Caco-2 (cell line): ENCODE measurements at places on chromosomes 11 and 22. TPM values are rescaled to one million over a fixed set of nuclear protein-coding genes. Genes with fewer than 3 reads are reported as not detected.

Gene MMP8
- not detected in 2 replicates for total RNA-seq

GRCh38 chr22:21731503-21731902, 4.1 kb downstream of the YPEL1 start:
- DNase-seq, result no peak
- H3K27ac ChIP-seq, result no peak overlapping the region

GRCh38 chr11:19378814-19379213, 138.1 kb upstream of the E2F8 start:
- no peak overlapping the region for H3K4me3 ChIP-seq
- no peak for DNase-seq
- H3K27ac ChIP-seq, result no peak overlapping the region
- no peaks in the 10 kb centered on the region for H3K4me1 ChIP-seq

Gene PRG3
- not detected in 2 replicates for total RNA-seq

DNA sequence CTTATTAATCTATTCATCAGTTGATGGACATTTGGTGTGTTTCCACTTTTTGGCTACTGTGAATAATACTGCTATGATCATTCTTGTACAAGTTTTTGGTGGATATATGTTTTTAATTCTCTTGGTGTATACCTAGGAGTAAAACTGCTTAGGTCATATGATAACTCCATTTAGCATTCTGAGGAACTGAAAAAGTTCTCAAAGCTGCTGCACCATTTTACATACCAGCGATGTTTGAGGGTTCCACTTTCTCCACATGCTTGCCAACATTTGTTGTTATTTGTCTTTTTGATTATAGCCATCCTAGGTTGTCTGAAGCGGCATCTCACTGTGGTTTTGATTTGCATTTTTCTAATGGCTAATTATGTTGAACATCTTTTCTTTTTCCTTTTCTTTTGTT, 4.1 kb upstream of the ACER3 start:
- peaks cover 6% of the 10 kb centered on the region for H3K4me1 ChIP-seq
- H3K27me3 ChIP-seq, result no peaks in the 10 kb centered on the region
- H3K27ac ChIP-seq, result no peak overlapping the region
- DNase-seq, result no peak
- no peaks in the 10 kb centered on the region for H3K36me3 ChIP-seq
- no peak overlapping the region for H3K4me3 ChIP-seq

GRCh38 chr22:23793326-23793725, 6.6 kb downstream of the SMARCB1 start:
- H3K4me1 ChIP-seq, result no peaks in the 10 kb centered on the region
- no peak overlapping the region for H3K27ac ChIP-seq
- no peak overlapping the region for H3K4me3 ChIP-seq
- peaks cover 5% of the 10 kb centered on the region; the same call in 1 of the 2 replicates for H3K36me3 ChIP-seq
- no peaks in the 10 kb centered on the region for H3K27me3 ChIP-seq

Gene RCOR2
- 1.5 and 1.8 TPM in 2 replicates for total RNA-seq

DNA sequence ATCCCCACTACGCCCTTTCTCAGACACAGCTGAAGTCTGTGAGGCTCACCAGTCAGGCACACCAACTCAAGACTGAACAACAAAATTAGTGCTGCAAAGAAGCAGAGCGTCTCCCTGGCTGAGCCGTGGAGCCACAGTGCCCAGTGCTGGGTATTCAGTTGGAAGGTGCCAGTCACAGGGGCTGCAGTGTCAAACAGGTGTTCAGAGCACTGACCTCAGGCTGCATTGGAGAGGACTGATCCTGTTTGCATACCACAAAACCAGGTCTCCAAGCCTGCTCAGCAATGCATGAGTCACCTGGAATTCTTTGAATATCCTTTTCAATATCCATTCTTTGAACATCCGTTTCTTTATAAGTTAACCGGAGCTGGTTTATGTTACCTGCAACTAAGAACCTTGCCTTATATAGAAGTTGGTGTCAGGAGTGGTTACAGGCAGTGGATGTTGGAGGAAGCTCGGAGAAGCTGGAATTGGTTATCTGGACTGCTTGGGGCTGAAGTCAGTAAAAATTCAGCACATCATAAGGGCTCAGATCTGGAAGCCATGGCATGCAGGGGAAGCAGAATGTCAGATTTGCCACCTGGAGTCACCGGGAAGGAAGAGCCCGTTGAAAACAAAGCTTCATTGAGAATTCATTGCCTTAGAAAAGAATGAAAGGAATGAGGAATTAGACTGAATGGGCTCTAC, 30.3 kb downstream of the PDGFB start:
- peak overlapping the region; percentile 98 for H3K27ac ChIP-seq
- no peaks in the 10 kb centered on the region for H3K36me3 ChIP-seq
- no peak overlapping the region for H3K4me3 ChIP-seq
- no peaks in the 10 kb centered on the region for H3K27me3 ChIP-seq
- DNase-seq, result peak; percentile 70

DNA sequence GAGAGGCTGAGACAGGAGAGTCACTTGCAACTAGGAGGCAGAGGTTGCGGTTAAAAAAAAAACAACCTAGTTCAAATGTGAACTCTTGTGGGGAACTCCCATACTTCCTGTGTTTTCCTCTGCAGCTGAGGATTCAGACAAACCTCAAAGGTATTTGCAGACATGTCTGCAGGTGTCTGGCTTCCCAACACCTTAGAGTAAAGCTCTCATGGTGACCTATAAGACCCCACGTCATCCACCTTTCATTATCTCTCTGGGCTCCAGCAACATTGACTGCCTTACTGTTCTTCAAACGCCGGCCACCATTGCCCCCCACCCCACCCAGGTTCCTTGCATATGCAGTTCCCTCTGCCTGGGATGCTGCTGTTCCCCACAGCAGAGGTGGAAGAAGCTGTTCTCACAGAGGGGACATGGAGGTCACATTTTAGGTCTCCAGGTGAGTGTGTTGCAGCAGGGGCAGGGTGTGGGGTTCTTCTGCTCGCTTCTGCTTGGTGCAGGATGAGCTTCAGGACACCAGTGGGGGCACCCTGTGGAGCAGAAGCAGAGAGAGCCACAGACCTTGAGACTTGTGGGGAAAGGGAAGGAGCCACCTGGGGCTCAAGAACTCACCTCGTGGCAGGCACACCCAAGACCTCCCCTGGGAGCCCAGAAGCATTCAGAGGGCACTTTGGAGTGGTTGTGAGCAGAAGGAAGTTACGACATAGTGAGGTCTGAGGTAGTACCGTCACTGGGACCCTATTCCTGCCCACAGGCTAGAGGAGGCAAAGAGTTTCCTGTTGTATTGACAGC, 203.2 kb downstream of the CSNK2A3 start:
- no peaks in the 10 kb centered on the region for H3K36me3 ChIP-seq
- H3K4me3 ChIP-seq, result no peak overlapping the region
- no peak for DNase-seq

DNA sequence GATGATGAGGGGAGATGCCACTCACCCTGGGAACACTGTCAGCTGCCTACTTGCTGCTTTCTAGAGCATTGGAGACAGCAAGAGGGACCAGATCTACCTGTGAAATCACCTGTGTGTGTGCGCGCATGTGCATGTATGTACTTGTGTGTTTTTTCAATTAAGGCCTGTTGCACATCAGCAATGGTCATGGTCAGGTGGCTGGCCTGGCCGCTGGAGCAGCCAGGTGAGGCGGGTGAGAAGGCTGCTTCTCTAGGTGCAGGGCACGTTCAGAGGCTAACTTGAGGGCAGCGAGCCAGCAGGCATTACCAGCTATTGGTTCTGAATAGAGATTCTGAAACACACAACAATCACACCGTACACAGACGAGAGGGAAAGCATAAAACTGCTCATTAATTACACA, 65.1 kb downstream of the PARVG start:
- H3K36me3 ChIP-seq, result no peaks in the 10 kb centered on the region
- no peak overlapping the region for H3K27ac ChIP-seq
- no peaks in the 10 kb centered on the region for H3K4me1 ChIP-seq
- no peak for DNase-seq

- no peaks in the 10 kb centered on the region for H3K36me3 ChIP-seq
- no peaks in the 10 kb centered on the region for H3K27me3 ChIP-seq
- no peak overlapping the region for H3K27ac ChIP-seq
- peaks cover 35% of the 10 kb centered on the region for H3K4me1 ChIP-seq
These were observed 57.1 kb downstream of the TRAF6 start for GRCh38 chr11:36452961-36453360.

DNA sequence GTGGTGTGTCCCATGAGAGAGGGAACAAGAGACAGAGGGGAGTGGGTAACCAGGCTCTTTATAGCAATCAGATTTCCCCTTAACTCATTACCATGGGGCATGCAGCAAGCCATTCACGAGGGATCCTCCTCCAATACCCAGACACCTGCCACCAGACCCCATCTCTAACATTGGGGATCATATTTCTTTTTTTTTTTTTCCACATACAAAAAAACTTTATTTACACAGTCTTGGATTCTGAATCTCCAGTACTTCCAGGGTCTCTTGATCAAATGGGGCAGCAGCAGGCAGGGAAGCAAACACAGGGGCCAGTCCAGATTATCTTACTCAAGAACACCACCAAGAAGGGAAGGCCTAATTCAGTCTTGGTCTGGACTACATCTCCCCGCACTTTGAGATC, 4.3 kb downstream of the DLAT start:
- DNase-seq, result no peak
- no peaks in the 10 kb centered on the region for H3K27me3 ChIP-seq
- no peaks in the 10 kb centered on the region for H3K4me1 ChIP-seq

- DNase-seq, result no peak
- H3K27me3 ChIP-seq, result no peaks in the 10 kb centered on the region
- H3K4me3 ChIP-seq, result no peak overlapping the region
- no peak overlapping the region for H3K27ac ChIP-seq
- H3K36me3 ChIP-seq, result no peaks in the 10 kb centered on the region
These were observed 7.3 kb downstream of the SLC15A3 start for GRCh38 chr11:60944490-60945294.

DNA sequence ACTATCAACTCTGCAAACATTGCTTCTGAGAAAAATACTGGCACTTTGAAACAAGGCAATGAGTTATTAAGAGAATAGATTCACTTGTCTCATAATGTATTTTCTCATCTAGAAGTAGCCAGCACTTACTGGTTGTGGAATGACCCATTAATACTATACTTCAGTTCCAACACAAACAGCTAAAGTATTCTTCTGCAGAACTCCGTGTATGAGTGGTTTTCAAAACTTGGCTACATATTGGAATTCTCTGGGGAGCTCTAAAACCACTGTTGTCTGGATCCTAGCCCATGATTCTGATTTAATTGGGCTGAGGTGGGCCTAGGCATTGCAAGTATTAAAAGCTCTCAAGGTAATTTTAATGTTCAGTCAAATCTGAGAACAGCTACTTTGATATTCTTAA, 1416.4 kb upstream of the RAG2 start:
- H3K27me3 ChIP-seq, result no peaks in the 10 kb centered on the region
- no peak for DNase-seq
- no peaks in the 10 kb centered on the region for H3K36me3 ChIP-seq
- no peak overlapping the region for H3K4me3 ChIP-seq
- H3K27ac ChIP-seq, result no peak overlapping the region

DNA sequence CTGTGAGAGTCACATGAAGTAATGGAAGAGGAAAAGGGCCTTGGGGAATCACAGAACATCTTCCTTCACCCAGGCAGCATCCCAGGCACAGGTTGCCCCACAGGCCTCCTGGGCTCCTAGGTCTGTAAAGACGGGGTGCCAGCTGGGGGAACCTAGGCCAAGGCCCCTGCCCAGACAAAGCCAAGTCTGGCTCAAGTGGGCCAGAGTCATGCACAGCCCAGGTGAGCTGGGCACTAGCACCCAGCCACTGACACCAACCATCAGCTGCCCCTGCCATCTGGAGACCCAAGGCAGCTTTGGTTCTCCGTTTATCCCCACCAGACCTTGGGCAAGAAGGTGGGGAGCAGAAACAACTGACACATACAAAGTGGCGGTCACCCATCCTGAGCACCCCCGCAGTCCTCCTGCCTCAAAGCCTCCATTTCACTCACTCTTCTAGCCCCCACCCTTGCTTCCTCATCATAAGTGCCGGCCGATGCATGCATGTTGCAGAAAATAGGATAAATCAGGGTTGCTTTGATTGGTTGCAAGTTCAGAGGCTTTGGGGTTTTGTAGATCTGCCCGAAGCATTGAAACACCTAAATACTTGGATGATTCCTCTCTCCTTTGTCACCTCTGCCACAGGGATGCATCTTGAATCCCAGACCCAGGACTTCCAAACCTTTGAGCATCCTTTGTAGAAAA, 26.5 kb upstream of the TMPRSS4 start:
- no peaks in the 10 kb centered on the region for H3K36me3 ChIP-seq
- H3K27me3 ChIP-seq, result no peaks in the 10 kb centered on the region
- H3K27ac ChIP-seq, result no peak overlapping the region
- no peaks in the 10 kb centered on the region for H3K4me1 ChIP-seq

DNA sequence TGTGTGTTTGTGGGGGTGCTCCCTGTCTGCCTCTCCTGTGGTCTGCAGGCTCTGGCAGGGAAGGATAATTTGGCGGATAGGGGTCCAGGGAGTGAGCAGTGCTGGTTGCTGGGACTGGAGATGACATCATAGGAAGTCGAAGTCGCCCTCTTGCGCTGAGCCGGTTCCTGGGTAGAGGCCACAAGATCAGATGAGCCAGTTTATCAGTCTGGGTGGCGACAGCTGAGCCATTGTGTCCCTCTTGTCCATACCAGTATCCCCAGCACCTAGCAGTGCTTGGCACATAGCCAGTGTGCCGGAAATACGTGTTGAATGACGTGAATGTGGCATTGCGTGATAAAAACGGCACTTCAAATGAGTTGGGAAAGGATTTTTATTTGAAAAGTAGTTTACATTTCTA, 9.8 kb downstream of the APOL5 start:
- DNase-seq, result no peak
- H3K27me3 ChIP-seq, result no peaks in the 10 kb centered on the region
- H3K4me3 ChIP-seq, result no peak overlapping the region
- no peak overlapping the region for H3K27ac ChIP-seq
- no peaks in the 10 kb centered on the region for H3K4me1 ChIP-seq

Gene OR4A16
- not detected in 2 replicates for total RNA-seq

Gene CARD16
- total RNA-seq, result 0.77 and 1.5 TPM in 2 replicates

DNA sequence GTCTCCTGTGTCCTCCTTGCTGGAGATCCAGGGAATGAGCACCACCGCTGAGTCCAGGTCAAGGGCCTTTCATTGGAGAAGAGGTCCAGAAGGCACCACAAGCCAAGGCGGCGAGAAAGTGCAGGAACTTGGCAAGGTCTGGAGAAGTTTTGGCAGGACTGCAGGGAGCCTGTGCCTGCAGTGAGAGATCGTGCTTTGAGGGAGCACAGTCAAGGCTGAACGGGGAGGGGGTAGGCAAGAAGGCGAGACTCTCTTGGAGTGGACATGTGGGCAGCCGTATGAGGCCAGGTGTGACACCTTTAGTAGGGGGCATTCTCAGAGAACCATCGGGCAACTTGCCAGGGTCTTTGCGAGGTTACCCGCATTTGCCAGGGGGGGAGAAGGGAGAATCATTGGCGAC, 30.5 kb downstream of the LRRC10B start:
- H3K4me3 ChIP-seq, result no peak overlapping the region
- DNase-seq, result no peak
- no peak overlapping the region for H3K27ac ChIP-seq
- peaks cover 23% of the 10 kb centered on the region for H3K4me1 ChIP-seq
